ENCODE measurements at places on chromosomes 2 and 18. TPM values are rescaled to one million over a fixed set of nuclear protein-coding genes. Genes with fewer than 3 reads are reported as not detected.

RAB12 gene
- 54.1 TPM for total RNA-seq

FIGN gene
- 0.31 TPM for total RNA-seq

SCN9A gene
- 1.3 TPM for total RNA-seq

KIF1A gene
- not detected for total RNA-seq

RGPD3 gene
- under 0.01 TPM for total RNA-seq

ATP9B gene
- 36.6 TPM for total RNA-seq

NYAP2 gene
- not detected for total RNA-seq

RFTN2 gene
- 7.8 TPM for total RNA-seq

MSTN gene
- 0.19 TPM for total RNA-seq

CLK1 gene
- total RNA-seq: 132 TPM

EGR4 gene
- not detected for total RNA-seq

FOXI3 gene
- not detected for total RNA-seq

MAPRE3 gene
- 1.6 TPM for total RNA-seq

SIX2 gene
- total RNA-seq: not detected

ABCB11 gene
- under 0.01 TPM for total RNA-seq

DPYSL5 gene
- total RNA-seq: not detected

SCN3A gene
- total RNA-seq: 10.2 TPM

MAP2 gene
- 5.0 TPM for total RNA-seq

MALL gene
- 47.9 TPM for total RNA-seq

WDCP gene
- 14.4 TPM for total RNA-seq

HES6 gene
- 2.3 TPM for total RNA-seq

ERICH2 gene
- total RNA-seq: not detected

ST8SIA3 gene
- total RNA-seq: not detected

RBMS1 gene
- total RNA-seq: 39.3 TPM

CKAP2L gene
- 4.5 TPM for total RNA-seq

PTRHD1 gene
- total RNA-seq: 37.2 TPM

FOXD4L1 gene
- total RNA-seq: 0.06 TPM

RBM43 gene
- total RNA-seq: 2.6 TPM

CD226 gene
- 0.32 TPM for total RNA-seq

TMEM87B gene
- 15.2 TPM for total RNA-seq

FHL2 gene
- 27.4 TPM for total RNA-seq

SNX17 gene
- total RNA-seq: 99.7 TPM
